ENCODE measurements at places on chromosomes 11 and 22.

- DNase-seq = no peak
These were observed 50.2 kb downstream of the MIAT start for GRCh38 chr22:26707581-26707980.

GRCh38 chr11:122523846-122524805 is 131.4 kb upstream of the UBASH3B start:
- DNase-seq = no peak

GRCh38 chr22:17172029-17172833 is 13.2 kb upstream of the HDHD5 start:
- no peak for DNase-seq

GRCh38 chr11:59666969-59667368 is 1.9 kb downstream of the PATL1 start:
- DNase-seq = no peak

DNA sequence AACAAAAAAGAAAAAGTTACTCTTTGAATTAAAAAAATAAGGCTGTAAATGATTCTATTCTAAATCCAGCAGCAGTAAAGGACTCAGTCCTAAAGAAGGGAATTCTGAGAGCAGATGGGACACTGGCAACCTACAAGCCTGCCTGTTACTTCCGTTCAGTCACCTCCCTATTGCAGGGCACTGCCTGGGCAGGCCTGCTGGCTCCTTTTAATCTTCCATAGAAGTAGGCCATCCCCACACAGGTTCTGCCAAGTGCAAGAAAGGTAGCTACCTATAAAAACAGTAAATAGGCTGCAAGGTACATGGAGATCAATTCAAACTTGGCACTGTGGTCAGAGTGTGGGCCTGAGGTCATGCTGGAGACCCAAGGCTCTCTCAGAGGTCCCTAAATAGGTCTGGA is 136.4 kb downstream of the TRIM44 start:
- DNase-seq = no peak

GRCh38 chr11:124578761-124579160 is 9.0 kb downstream of the OR8A1 start:
- DNase-seq = no peak

DNA sequence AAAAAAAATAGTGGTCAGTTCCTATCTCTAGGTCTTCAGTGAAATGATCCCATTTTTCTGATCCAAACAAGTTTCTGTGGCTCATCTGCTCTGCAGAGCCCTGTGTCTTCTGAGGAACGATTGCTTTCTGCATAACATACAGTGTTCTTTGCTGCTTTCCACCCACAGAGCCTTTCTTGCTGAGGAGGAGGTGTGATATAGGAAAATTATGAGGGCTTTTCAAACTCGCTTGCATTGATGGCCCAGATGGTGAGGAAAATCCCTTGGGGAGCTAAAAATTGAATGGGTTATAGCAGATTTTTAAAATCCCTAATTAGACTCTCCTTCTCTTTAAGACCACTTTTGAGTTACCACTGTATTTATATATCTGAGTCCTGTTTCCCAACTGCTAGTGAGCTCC is 31.3 kb downstream of the JAM3 start:
- DNase-seq = no peak

DNA sequence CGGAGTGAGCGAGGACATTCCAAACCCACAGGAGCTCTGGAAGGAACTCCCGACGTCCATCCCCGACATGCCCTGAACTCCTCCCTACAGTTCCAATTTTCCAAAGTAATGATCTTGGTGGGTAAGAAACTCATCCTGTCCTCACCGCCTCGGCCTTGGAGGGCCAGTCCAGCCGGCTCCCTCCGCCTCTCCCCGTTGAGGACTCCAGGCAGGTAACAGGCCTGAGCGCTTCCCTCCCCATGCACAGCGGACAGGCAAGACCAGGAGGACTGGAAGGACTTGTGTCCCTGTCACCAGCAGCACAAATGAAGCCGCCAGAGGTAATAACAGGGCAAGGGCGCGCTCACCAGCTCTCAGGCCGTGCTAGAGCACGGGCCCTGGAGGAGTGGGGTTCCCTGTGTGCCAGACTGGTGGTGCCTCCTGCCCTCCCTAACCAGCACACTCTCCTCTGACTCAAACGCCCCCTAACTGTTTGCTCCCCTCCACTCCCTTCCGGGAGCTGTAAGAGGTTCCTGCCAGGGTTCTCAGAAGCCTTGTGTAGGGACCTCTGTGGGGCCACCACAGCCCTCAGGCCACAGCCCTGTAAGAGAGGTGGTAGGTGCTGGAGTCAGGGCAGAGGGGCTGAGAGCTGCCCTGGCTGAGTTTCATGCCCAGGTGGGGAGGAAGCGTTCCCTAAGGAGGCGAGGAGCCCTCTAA is 17.1 kb downstream of the OVOL1 start:
- no peak for DNase-seq

- DNase-seq = no peak
These were observed 244.7 kb downstream of the ETS1 start for GRCh38 chr11:128342511-128343134.

DNA sequence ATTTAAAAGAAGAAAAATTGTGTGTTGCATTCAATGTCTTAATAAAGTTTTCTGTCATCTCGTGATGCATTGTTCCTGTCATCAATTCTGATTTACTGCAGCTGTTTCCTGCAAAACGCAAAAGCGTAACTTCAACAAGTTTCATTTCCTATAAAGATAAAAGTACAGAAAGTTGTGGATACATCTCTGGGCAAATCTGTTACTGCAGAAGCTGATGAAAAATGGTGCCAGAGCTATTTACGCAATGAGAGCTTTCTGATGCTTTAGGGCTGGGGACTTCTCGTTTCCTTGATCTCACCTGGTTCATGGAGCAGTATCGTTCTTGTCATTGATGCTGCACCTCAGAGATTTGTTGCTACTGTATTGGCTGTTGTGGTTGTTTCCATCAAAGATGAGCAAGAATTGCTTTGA is 15.5 kb upstream of the MS4A12 start:
- no peak for DNase-seq

DNA sequence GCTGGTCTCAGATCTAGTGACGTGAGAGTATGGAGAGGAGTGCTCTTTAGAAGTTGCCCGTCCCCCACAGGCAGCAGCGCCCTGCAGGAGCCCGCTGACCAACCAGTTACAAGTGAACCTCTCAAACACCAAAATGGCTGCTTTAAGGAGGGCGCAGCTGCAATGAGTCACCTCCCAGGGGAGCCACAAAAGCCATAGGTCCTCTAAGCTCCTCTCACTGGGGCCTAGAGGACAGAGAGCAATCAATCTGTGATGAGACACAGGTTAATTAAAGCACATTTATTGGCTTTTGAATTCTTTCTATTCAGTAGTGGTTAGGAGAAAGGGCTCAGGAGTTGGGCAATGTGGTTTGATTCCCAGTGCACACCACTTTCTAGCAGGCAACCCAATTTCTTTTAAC is 15.5 kb upstream of the RAPSN start:
- no peak for DNase-seq

- DNase-seq = no peak
These were observed 897.2 kb downstream of the TBC1D22A start for GRCh38 chr22:47659467-47660223.

DNA sequence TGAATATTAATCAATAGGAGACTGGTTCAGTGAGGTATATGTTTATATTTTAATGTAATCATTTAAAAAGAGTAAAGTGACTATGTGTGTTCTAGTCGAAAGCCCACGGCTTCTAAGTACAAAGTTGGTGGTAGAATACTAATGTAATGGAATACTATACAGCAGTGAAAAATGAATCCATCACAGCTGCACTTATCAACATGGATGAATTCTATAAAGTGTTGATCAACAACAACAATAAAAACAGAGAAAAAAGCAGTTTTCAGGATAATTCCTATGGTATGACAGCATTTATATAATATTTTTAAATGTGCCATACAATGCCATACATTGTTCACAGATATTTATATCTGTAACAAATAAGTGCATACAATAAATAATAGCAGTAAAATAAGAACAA is 114.1 kb downstream of the SEZ6L start:
- DNase-seq = no peak

DNA sequence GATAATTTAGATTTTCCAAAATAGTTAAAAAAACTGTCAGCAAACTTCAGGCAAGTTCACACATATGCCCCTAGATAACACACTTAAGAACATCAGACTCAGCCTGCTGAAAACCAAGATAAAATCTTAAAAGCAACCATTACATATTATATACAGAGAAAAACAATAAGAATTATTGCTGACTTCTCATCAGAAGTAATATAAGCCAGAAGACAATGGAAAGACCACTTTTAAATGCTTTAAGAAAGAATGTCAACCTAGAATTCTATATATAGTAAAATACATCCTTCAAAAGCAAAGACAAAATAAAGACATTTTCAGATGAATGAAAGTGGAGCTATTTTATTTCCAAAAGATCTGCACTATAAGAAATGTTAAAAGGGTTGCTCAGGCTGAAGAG is 37.8 kb upstream of the SC5D start:
- DNase-seq = no peak

GRCh38 chr11:122198291-122198983 is 82.4 kb upstream of the BLID start:
- peak; percentile 71 for DNase-seq

- no peak for DNase-seq
These were observed 14.3 kb downstream of the EIF3M start for GRCh38 chr11:32597921-32598320.

DNA sequence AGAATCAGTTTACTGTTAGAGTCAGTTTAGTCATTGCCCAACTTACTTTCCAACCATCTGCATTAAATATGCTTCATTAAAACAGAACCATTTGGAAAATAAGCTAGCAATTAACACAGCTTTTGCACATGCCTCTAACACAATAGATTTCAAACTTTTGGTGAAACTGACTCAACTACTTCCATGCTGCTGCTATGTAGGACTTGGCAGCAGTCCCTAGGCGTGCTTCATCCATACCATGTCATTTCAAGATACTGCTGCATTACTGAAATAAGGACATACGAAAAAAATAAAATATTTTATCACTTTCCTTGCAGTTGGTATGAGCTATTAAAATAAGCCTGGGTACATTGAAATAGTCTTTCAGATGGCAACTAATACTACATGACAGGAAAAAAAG is 65.5 kb upstream of the SOX6 start:
- DNase-seq = no peak

GRCh38 chr22:22085702-22086500 is 103.3 kb upstream of the TOP3B start:
- DNase-seq = peak; percentile 16

DNA sequence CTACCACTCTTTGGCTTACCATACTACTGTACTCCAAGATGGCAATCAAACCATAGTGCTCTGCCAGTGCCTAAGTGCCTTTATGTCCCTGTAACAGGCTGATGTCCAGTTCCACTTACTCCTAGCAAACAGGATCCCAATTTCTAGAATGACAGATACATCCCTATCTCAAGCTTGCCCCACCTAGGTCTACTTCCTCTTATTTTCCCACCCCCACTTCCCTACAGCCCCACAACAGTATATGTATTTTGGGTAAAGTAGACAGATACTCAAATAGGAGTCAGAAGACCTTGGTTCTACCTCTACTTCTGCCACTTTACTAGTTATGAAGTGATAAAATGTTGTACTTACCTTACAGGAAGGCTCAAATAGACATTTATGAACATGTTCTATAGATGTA is 24.1 kb downstream of the SIK3 start:
- DNase-seq = no peak

- no peak for DNase-seq
These were observed 3.4 kb downstream of the LRP4 start for GRCh38 chr11:46914910-46915309.

- DNase-seq = no peak
These were observed 11.4 kb downstream of the NCAM1 start for GRCh38 chr11:112972399-112973145.

DNA sequence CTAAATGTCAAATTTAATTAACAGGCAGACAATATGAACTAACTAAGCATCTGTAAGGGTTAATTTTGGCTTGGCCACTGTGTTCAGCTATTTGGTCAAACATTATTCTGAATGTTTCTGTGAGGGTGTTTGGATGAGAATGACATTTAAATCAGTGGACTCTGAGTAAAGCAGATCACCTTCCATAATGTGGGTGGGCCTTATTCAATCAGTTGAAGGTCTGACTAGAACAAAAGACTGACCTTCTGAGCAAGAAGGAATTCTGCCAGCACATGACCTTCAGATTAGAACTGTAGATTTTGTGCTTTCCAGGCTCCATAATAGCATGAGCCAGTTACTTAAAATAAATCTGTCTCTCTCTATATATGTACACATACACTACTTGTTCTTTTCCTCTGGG is 12.0 kb upstream of the EED start:
- DNase-seq = no peak

Measured in foreskin melanocyte (primary cell).